ENCODE measurements at places on chromosomes 1 and 21.
A peak's percentile ranks its signal among the peaks of the same experiment; 100 is the strongest.

DNA sequence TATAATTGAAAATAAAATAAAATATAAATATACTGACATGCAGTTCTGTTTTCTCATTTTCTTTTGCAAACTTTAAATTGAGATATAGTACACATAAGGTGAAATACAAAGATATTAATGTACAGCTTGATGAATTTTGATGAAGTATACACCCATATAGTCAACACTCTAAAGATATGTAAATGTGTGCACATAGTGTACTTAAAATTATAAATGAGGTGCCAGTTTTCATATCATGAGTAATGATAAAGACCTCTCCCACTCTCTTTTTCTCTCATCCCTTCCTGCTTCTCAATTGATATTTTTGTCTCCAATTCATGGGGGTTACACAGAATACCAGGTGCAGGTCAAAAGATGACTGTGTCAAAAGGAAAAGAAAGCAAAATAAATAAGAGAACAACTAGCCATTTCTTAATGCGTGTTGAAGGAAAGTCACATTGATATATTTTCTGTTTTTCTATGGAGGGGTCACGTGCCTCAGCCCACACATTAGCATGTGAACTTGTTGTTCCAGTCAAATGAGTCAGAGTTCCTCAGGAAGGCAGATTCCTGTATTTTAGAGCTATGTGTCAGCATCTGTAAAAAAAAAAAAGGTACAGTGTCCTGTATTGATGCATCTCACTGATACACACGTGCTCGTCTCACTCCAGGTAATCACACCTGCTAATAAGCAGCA, 64.3 kb upstream of the HOOK1 start:
- DNase-seq = peak; percentile 73

DNA sequence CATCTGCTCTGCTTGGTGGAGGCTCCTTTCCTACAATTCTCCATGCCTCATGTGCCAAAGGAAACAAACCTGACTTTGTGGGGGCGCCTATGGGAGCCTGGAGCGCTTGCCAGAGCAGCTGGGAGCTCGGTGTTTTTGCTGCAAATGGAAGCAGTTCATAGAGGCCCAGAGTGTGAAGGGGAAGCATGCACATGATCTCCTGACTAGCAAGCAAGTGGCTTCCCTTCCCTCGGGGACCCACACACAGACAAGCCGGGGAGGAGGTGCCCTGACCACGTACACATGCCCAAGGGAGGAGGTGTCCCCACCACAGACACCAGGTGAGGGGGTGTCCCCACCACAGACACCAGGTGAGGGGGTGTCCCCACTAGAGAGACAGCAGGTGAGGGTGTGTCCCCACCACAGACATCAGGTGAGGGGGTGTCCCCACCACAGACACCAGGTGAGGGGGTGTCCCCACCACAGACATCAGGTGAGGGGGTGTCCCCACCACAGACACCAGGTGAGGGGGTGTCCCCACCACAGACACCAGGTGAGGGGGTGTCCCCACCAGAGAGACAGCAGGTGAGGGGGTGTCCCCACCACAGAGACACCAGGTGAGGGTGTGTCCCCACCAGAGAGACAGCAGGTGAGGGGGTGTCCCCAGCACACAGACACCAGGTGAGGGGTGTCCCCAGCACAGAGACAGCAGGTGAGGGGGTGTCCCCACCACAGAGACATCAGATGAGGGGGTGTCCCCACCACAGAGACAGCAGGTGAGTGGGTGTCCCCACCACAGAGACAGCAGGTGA, 106.8 kb downstream of the CRYAA start:
- DNase-seq = no peak

GRCh38 chr1:84143796-84144565, at the start of gene PRKACB:
TSS of gene PRKACB (plus strand) at chr1:84144271. CDS start at chr1:84144362, 91 bp downstream.
- no peak for DNase-seq

GRCh38 chr21:42733037-42733627, 79.7 kb downstream of the PDE9A start:
- DNase-seq = no peak

GRCh38 chr1:61119085-61119484, 36.7 kb downstream of the NFIA start:
- no peak for DNase-seq

DNA sequence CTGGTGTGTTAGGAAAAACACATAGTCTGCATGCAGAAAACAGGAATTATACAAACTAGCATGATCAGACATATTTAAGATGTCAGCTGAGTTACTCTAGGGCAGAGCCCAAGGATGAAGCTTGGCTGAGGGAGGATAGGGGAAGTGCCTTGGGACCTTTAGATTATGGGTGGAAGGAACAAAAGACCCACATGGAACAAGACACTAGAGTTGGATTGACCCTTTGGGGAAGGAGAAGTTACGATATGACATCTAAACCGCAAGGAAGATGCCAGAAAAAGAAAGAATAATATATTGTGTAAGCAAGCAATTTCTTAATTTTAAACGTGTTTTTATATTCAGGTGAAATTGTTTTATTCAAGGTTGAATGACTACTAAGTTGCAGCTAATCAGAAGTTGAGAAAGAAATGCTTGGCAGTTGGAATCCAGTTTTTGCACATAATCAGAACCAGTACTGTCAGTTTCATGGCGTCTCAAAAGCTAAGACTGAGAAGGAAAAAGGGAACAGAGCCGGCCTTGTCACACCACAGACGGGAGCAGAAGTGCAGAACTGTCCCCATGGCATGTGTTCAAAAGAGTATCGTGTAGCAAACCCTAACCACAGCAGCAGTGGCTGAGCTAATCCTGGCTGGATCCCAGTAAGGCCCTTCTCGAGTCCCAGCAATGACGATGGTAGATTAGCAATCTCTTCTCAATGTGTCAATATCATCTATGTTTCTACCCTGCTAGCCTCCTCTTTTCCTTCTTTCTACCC, 31.2 kb upstream of the IFNAR2 start:
- no peak for DNase-seq

DNA sequence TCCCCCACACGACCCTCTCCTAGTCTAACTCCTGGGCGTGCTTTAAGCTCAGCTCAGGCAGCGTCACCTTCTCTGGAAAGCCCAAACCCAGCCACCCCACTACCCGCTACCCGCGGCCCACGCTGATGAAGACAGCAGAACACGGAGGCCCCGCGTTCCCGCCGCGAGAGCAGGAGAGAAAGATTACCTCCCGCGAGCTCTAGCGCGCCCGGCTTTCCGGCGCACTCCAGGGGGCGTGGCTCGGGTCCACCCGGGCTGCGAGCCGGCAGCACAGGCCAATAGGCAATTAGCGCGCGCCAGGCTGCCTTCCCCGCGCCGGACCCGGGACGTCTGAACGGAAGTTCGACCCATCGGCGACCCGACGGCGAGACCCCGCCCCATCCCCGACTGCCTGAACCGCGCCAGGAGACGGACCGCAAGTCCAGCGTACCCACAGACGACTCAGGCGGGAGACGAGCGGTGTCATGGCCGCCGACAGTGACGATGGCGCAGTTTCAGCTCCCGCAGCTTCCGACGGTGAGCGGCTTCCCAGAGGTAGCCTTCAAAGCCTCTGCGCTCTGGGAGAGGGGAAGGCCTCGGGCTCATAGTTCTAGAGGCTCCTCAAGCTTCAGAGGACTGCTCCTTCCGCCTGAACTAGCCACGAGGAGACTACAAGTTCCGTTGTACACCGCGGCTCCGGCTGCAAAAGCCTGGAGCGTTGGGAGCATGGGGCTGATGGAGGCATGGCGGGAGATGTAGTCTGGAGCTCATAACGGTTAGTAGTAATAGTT, at the start of the genes MUTYH and TOE1:
MUTYH (minus strand) TSS at position 652 of the 770 bp plus-strand sequence. CDS start 5,935 bp downstream, outside the sequence.
TOE1 (plus strand) TSS at position 382 of the 770 bp plus-strand sequence; CDS start at position 465, 83 bp downstream.
- DNase-seq = no peak

DNA sequence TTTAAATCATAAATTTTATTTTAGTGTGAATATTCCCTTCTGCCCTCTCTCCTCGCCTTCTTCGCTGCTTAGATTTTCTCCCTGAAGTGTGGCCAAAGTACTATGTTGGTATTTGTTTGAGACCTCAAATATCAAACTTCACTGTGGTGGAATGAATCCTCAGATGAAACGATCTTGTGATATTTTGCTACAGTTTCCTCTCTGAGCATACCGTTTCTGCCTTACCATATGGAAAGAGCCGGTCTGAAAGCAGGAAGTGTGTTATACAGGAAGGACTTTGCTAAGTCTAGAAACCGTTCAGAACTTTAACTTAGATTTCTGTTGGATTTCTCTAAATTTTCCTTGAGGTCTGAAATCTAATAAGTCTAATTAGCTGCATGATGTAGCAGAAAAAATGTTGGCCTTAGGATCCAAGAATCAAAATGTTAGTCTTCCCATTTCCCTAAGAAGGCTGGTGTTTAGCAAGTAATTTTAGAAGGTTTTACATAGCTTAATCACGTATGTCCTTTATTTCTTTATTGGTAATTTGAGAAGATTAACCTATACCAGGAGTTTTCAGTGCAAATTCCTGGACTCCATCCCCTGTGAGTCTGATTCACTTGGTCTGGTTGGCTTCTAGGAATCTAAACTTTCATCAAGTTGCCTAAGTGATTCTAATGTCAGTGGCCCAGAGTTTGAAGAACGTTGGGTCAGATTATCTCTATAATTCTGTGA, 30.7 kb downstream of the SDCCAG8 start:
- DNase-seq = no peak

DNA sequence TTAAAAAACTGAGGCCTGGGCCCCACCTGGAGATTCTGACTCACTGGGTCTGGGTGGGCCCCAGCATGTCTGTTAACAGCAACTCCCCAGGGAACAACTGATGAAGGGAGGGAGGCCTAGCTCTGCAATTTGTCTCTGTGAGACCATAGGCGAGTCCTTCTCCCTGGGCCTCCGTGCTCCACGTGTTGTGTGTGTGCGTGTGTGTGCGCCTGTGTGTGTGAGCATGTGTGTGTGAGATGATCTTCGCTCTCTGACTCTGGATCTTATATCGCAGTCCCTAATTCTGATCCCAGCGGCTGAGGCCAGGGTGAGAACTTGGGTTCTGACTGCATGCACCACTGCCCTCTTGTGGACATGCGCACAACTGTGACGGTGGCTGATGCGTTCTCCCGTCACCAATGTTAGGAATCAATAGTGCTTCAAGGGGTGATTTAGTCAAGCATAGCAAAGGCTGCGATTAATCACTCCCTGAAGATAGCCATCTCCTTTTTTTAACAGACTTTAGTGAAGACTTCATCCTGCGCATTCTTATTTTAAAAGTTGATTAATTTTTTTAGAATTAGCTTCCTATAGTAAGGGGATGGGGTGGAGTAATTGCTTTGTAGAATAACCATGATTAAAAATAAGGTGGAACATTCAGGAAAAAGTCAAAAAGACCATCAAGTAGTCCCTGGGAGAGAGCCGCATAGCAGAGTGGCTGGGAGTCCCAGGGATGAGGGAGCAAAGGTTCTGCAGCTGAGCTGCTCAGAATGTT, 62.4 kb upstream of the USP24 start:
- DNase-seq = no peak

DNA sequence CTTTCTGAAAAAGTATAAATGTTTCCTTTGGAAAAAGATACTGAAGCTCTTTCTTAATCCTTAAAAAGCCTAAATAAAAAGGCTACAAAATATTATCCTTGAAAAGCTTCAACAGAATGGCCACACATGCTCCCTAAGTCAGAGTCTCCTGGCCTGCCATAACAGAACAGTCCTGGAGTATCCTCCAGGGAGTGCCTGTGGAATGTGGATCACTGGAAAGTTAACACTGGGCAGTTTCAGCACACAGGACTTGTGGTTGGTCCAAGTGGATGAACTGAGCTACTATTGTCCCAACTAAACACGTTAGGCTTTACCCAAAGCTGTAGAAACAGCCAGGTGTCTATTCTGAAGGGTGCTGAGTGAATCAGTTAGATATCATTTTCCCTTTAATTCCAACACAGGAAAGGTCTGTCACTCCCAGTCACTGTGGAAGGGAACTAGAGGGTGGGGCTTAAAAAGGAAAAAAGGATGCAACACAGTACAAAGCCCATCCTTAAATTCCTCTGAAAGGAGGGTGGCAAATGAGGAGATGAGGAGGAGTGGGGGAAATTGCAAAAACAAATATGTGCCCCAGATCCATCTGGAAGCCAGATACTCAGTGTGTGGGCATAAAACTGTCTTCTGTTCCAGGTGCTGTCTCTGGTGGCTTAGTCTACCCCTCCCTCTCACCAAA, 196.3 kb upstream of the SPAG17 start:
- no peak for DNase-seq

DNA sequence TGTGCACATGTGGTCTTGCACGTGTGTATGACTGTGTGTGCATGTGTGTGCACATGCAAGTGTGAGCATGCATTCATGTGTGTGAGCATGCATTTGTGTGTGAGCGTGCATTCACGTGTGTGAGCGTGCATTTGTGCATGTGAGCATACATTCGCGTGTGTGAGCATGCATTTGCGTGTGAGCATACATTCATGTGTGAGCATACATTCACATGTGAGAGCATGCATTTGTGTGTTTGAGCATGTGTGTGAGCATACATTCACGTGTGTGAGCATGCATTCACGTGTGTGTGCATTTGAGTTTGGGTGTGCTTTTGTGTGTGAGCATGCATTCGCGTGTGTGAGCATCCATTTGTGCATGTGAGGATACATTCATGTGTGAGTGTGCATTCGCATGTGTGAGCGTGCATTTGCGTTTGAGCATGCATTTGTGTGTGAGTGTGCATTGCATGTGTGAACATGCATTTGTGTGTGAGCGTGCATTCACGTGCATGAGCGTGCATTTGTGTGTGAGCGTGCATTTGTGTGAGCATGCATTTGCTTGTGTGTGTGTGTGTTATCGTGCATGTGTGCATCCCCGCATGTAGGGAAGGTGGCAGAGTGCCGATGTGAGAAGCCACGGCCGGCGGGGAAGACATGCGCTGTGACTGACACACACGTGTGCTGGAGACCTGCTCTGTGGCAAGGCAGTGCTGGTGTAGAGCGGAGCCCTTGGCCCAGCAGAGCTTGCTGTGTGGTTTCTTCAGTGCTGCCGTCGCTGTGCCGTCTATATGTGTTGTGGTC, 18.2 kb downstream of the ITGB2 start:
- no peak for DNase-seq

DNA sequence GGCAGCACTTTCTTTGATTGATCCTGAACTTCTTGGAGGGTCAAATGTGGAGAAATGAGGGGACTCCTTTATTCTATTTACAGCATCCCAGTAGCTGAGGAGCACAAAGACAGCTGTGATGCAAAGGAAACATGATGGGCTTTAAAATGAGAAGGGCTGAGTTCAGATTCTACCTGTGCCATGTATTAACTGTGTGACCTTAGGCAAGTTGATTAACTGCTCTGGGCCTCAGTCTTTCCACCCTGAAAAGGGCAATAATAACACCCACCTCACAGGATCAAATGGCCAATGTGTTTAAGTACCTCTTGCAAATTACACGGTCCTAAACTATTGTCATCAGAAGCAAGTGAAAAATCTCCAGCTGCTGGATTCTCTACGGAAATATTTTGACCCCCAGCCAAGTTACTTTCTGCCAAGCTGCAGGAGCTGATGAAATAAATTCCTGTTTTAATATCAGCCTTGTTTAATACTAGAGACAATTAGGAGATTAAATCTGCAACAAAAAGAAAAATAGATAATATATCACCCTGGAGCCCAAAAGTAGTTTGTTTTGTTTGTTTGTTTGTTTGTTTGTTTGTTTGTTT, 15.7 kb downstream of the TMEM81 start:
- no peak for DNase-seq

- DNase-seq = no peak
Observed at GRCh38 chr1:224923726-224924125, 5.7 kb upstream of the DNAH14 start.

Measured in epithelial cell of prostate (primary cell).